Hepatic stellate cell (primary cell): ENCODE measurements at places on chromosomes 4 and X.

- DNase-seq, result no peak
Observed at GRCh38 chr4:11769434-11769833, 340.7 kb upstream of the HS3ST1 start.

- no peak for DNase-seq
Observed at GRCh38 chr4:78553043-78553396, 1.4 kb downstream of the ANXA3 start.

GRCh38 chr4:76548704-76549103 lies 113.7 kb downstream of the SHROOM3 start:
- no peak for DNase-seq

DNA sequence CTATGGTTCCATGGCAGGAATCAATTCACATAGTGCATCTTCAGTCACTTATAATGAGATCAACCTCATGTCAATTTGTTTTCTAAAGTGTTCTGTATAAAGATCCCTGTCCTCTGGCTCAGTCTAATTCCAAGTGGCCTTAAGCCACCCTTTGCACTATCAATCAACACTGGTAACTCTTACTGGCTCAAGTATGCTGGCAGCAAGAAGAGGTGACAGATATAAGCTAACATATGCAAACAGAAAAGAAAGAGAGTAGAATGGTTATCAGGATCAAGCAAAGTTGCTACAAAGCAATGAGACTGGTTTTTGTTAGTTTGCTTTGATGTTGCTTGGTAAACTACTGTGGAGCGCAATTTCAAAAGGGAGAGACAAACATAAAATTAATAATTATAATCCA lies 67.0 kb downstream of the AMMECR1 start:
- DNase-seq, result no peak

DNA sequence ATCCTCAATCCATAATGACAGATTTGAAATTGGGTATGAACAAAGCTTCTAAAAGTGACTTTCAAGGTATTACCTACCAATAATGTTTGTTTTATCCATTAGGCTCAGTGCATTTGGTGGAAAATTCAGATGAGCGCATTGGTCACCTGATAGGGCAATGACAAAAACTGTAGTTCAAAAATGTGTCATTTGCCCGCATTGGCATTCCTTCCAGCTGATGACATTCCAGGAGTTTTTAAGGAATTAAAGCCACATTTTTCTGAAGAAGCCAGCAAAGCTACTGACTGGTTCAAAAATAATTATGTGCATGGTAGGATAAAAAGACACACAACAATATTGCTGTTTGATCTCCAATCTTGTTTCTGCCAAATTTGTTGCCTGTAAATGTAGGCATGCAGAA lies 473.4 kb upstream of the CPEB2 start:
- DNase-seq, result no peak

DNA sequence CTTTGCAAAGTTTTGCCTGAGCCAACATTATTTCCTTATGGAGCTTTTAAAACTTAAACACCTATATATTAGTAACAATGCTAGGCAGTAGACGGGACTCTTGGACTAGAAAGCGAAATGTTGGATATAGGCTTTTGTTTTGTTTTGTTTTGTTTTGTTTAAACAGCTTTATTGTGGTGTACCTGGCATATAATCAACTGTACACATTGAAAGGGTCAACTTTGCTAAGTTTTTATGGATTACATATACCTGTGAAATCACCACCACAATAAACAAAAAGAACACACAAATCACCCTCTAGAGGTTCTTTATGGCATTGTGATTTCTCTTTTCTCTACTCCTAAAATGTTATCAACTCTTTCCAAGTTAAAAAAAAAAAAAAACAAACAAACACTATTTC lies 184.9 kb upstream of the LNX1 start:
- no peak for DNase-seq

DNA sequence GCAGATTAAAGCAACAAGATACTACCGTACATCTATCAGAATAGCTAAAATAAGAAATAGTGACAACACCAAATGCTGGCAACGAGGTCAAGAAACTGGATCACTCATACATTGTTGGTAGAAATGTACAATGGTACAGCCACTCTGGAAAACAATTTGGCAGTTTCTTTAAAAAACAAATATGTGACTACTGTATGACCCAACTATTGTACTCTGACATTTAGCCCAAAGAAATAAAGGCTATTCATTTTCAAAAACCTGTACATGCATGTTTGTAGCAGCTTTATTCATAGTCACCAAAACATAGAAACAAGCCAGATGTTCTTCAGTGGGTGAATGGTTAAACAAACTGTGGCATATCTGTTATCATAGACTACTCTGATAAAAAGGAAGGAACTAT lies 8.2 kb downstream of the CLCN3 start:
- DNase-seq, result no peak

GRCh38 chrX:43585922-43586321 lies 70.2 kb upstream of the MAOA start:
- no peak for DNase-seq

DNA sequence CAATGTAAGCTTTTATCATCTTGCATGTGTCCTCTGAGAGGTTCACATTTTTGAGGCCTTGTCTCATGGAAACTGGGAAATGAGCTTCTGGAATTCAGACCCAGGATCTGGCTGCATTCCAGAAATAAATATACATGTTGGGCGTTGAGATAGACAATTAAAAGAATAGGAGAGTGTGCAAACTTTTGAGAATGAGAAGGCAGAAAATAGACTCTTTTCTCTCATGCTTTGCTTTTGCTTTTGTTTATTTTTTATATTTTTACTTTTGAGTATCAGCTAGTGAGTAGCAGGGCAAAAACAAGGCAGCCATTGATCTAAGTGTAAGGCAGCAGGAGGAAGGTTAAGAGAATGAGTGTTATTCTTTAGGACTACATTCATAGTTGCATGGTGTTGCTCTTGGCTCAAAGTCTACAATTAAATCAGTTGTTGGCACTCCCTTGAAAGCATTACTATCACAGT lies 12.4 kb downstream of the SHROOM3 start:
- DNase-seq, result no peak

DNA sequence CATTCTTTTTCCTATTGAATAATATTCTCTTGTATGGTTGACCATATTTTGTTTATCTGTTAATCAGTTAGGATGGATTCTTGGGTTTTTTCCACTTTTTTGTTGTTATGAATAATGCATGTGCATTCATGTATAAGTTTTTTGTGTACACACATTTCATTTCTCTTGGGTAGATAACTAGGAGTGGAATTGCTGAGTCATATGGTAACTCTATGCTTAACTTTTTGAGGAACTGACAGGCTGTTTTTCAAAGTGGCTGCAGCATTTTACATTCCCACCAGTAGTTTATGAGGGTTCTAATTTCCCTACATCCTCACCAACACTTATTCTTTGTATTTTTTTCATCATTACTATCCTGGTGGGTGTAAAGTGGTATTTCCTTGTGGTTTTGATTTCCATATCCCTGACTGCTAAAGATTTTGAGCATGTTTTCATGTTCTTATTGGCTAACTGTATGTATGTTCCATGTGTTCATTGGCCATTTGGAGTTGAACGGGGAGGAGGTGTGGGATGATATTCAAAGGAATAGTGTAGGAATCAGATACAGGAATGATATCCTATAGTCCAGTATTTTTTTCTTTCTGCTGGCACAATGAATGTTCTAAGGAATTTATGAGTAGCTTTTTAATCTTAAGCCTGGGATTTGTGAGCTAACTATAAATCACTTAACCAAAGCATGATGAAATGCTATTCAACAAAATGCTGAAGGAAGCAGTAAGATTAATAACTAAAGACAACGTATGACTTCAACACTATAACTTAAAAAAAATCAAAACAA lies 114.3 kb downstream of the AMELX start:
- no peak for DNase-seq

- DNase-seq, result no peak
Observed at GRCh38 chr4:10808591-10808990, 124.0 kb upstream of the CLNK start.

DNA sequence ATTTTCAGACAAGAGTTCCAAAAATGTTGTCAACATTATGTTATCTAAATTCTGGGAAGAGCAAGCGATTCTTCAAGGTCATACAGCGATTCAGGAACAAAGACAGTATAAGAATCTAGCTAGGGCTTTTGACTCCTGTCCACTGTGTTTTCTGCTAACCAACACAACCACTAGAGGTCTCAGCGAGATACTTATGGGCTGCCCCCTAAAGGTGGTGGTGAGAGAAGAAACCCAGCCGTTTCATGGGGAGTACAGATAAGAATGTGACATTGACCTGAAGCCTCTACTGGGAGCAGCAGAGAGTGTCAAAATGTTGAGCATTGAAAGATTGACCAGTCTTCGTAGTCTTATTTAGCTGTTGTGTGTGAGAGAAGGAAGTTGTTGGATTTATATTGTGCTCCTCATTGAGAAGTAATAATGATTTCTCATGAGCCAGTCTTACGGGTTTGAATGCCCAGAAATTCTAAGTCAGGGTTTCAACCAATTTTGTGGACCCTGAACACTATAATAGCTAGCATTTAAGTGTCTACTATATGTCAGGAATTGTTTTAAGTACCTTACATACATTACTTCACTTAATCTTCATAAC lies 168.3 kb downstream of the SPRY1 start:
- peak; percentile 43 for DNase-seq

DNA sequence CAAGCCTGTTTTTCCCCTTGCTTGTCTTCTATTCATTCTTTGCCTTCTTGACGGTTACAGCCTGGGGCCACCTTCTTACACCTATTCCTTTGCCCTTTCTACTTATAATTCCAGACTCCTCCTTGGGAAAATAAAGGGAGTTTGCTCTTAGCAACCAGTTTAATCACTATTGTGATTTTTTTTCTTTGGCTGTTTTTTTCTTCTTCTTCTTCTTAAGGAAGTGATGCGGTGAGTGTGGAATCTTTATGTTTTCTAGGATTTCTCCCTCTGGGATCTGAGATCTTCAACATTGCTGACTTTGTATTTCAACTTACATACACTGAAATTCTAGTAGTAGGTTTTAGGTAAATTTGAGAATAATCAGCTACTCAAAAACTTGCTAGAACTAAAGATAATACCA lies 1.1 kb upstream of the KLHL13 start:
- no peak for DNase-seq

DNA sequence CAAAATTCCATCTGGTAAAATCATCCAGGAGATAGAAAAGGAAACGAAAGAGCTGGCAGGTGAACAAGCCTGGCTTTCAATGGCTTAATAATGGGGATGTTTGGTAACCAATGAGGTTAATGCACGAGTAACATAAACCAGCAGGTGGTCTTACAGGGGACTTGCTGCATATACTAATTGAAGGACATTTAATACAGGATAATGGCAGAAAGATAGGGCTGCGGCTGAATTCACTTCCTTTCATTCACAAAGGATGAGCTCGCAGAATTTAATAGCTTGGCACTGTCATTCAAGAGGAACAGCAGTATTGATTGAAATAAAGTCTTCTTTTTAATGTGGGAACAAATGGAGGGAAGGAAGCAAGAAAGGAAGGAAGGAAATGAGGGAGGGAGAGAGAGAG lies 156.3 kb upstream of the RAI2 start:
- DNase-seq, result no peak

GRCh38 chr4:188387179-188387791 lies 248.0 kb downstream of the TRIML1 start:
- DNase-seq, result no peak

DNA sequence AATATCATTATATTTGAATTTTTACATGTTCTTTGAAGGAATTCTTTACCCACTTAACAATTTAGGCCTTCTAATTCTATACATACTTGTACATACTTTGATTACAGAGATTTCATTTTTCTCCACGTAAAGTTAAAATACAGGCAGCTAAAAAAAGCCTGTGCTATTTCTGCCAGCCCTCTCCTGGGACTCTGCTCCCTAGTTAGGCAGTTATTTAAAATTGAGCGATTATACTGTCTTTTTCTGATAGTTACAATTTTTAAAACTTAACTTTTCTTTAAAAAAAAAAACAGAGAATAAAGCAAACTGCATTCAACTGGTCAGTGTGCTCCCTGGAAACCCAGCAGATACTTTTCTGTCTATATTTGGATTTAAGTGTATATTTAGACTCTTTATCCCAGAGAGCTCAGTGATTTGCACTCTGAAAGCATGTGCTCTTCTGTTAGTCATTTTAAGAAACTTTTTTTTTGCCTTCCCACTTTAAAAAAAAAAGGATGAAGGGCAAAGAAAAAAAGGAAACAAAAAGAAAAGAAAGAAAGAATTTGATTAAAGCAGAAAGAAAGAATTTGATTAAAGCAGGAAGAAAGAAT lies 18.1 kb upstream of the FAM241A start:
- no peak for DNase-seq

GRCh38 chrX:118495061-118495921 lies at the start of gene DOCK11:
DOCK11 (plus strand) TSS chrX:118495815; CDS start chrX:118495972, 157 bp downstream.
- peak; percentile 63 for DNase-seq

DNA sequence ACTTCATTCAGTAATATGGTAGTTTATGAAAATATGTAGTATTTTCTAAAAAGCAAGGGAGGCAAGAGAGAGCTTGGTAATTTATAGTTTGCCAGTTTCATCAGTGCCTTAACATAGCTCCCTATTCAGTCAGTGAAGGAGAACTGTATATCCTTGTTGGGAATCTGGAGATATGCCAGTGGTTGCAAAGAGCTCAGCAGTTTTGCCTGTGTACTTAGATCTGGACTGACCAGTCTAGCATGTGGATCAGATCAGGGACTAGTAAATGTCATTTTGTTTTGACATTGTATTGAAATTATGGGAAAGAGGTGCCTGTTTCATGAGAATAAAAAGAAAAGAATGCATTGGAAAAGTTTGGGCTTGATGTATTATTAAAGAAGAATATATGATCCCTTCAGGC lies 88.6 kb downstream of the ZIC3 start:
- no peak for DNase-seq

DNA sequence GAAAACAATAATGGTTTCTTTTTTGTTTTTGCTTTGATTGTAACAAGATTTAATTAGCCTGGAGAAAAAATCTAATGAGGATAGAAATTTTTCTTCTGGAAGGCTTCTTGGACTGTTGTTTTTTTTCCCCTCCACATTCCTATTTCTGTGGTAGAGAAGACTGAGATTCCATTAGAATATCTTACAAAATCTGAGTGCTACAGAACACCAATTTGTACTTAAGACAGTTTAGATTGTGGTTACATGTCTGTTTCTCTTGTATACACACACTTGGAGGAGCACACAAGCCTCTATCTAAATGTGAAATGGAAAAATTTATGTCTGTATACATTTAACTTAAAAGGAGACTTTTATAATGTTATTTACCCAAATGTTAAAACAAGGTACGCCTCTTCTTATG lies 176.9 kb upstream of the ARSJ start:
- no peak for DNase-seq

DNA sequence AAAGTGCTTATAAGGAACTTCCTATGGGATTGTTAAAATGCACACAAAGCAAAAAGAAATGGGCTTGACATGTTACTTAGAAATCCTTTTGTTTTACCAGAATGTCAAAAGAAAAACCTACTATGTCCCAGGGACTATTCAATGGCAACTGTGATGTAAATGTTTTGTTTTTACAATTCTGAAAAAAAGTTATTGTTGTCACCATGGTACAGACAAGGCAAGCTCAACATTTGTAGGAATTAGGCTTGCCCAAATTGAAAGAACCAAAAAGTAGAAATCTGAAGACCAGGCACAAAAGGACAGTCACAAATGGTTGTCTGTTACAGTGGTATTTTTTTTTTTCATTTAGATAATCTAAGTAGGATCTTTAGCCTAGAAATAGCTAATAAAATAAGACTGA lies 638.6 kb downstream of the STPG2 start:
- no peak for DNase-seq

- DNase-seq, result no peak
Observed at GRCh38 chrX:139832718-139833309, 100.0 kb downstream of the ATP11C start.
